Stimulated activated CD4-positive, alpha-beta T cell treated with anti-CD3 and anti-CD28 coated beads, TNF-alpha, amount 100 ng/mL, for 24 hours (primary cell): ENCODE measurements at places on chromosomes 7 and 10.

- no peak for DNase-seq
Measured at GRCh38 chr7:36021917-36022550, 131.0 kb upstream of the EEPD1 start.

GRCh38 chr10:46524472-46525176, 31.8 kb downstream of the GPRIN2 start:
- DNase-seq, result no peak

DNA sequence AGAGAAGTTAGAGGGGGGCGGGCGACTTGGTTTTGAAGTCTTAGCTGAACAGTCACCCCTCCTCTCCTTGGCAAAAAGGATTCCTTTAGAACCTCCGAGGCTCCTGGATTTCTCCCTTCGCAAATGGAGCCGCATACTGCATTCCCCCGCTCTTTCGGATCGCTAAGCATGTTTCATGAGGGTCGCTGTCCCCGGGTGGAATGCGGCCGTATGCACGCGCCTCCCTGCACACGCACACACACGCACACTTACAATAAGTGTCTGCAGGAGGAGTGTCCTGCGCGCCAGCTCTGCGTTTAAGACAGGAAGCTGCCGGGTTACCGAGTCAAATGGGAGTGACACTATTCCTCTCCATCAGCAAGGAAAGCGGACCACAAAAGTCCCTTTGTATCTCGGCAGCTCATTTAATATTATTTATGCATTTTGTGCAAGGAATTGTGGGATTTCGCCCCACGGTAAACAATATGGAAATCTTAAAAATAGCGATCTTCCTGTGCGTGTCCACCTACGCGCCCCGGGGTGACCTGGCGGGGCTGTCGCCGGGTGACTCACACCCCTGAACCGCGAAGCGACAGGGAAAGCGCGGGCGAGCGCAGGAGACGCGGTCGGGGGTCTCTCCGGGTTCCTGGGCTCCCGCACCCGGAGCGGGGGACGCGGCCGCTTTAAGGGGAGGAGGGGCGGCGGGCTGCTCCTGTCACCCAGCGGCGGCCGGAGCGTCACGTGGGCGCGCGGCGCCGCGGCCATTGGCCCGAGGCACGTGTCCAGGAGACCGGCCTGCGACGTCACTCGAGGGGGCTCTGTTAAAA, 988 bp upstream of the EN2 start:
- peak; percentile 39 for DNase-seq

- no peak for DNase-seq
Measured at GRCh38 chr7:29479301-29480200, 84.1 kb upstream of the PRR15 start.

DNA sequence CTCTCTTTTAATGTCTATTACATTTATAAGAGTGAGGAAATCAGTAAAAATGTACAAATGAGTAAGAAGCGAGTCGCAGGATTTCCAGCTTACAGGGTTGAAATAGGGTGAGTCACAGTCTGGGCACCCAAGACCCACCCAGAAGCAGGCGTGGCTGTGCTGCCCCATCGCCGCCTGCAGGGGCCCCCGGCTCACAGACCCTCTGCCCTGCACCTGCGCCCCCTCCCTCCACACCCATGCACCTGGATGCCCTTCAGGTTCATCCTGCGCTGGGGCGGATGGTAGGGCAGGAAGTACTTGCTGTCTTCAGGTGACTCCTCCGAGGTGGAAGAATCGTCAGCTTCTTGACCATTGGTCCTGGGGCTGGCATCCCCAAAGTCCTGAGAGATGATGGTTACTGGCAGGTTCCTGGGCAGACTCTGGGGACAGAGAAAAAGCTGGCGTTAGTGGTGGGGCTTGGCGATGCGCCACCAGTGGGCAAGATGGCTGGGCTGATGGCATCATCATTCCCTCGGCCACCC, 90.2 kb upstream of the GNA12 start:
- DNase-seq, result peak; percentile 27

DNA sequence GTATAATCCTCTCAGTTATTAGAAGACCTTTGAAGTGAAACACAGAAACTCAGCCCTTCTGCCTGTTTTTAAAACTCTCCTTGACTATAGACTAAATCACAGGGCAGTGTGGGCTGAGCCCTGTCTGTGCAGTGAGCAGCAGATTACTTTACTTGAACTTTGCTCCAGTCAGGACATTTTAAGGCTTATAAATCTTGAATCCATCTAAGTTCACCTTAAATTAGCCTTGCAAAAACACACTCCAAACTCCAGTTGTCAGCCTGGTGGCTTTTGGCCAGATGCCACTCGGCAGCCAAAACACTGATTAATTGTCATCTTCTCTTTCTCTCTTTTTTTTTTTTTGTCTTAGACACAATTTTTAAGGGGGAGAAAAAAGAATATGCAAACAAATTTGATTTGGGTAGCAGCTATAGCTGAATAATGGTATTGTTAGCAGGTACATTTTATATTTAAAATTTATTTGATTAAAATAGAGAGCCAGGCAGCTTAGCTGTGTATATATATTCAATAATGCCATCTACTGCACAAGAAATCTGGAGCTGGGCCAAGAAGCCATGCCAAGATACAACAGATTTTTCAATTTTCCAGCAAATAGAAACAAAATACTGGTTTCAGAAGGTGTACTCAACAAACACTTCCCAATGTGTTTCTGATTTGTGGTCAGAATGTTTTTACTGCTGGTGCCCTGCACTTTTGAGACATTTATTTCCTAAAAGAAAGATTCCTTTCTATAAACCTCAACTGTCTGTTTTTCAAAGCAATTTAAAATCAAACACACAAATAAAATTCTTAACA, 247.7 kb downstream of the TFEC start:
- no peak for DNase-seq

DNA sequence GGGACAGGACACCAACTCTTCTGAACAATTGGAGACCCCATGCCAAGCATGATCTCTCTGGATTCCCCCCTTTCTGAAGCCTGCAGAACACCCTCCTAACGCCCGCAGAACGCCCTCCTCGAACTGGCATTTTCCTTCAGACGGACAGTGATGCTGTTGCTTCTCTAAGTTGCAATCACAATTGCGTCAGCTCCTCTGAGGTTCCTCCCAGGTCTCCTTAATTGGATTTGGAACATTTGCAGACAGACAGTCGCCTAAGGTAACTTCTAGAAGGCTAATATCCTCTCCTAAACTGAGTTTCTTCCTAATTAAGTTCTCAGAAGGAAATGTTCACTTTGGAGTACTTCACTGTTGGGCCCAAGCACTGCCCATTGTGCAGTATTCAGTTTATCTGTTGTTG, 20.5 kb upstream of the SERPINE1 start:
- no peak for DNase-seq

DNA sequence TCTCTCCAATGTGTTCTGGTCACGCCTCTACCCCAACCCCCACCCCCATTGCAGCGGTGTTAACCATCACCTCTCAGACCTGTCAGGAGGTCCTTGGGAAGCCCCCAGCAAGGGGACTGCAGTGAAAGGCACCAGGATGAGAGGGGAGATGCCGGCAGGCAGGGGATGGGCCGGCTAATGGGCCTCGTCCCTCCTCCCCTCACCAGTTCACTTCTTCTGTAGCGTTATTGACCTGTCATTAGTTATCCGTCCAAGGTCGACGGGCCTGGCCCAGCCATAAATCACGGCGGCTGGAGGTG, 18.8 kb downstream of the POLL start:
- no peak for DNase-seq

DNA sequence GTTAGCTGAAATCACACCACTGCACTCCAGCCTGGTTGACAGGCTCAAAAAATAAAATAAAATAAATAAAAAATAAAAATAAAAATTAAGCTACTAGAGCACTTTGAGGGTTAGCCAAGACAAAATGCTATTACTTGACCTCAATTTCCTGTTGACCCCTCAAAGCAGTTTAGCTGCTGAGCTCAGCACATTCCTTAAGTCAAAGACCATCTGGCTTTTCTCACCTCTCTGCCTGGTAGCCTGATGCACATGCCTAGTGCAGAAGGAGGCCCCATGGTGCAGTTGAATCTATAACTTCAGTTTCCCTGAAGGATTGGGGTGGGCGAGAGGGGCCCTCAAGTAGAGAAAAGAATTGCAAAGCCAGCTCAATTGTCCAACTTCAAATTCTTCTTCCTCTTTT, 211.1 kb upstream of the GALNT17 start:
- DNase-seq, result no peak

- DNase-seq, result no peak
Measured at GRCh38 chr10:33674986-33675599, 340.6 kb upstream of the NRP1 start.

- DNase-seq, result no peak
Measured at GRCh38 chr7:2248984-2249694, 7.1 kb downstream of the NUDT1 start.

DNA sequence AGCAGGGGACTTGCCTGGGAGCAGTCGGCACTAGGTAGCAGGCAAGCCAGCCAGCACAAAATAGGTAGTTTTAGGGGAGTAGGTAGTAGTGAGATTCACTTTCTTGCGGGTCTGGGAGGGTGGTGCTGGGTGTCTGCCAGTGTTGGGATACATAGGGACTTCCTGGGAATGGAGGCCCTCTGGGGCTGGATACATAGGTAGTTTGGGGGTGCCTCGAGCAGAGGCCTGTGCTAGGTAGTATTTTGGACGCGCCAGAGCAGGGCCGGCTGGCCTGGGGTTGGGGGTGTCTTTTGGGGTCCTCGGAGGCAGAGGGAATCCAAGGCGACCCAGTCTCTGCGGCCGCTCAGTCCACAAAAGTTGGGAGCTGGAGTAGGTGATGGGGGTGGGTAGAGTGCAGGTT, 2.0 kb upstream of the HOXA3 start:
- DNase-seq, result no peak

- no peak for DNase-seq
Measured at GRCh38 chr7:106070201-106070551, 41.9 kb downstream of the SYPL1 start.

- no peak for DNase-seq
Measured at GRCh38 chr7:51226916-51227535, 89.6 kb downstream of the COBL start.

DNA sequence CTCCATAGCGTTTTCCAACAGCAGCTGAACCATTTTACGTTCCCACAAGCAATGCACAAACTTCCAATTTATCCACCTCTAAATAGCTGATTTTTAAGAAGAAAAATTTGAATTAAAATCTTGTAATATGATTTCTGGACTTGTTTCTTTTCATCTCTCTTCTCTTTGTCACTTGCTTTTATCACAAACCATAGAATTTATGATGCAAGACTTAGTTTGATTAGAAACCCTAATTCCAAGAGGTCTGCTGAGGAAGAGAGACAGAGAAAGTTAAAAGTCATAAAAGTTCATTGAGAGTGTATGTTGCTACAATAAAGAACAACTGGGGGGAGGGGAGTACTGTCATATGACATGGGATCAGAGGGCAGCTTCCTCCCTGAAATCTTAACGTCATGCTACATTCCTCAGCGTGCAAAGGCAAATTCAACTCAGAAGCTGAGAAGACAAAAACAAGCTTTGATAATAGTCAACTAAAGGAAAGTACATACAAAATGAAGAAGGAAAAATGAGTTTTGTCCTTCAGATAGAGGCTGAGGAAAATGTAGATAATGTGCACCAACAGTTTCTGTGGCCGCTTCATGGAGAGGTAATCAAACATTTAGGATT, 18.4 kb upstream of the CUBN start:
- DNase-seq, result no peak

DNA sequence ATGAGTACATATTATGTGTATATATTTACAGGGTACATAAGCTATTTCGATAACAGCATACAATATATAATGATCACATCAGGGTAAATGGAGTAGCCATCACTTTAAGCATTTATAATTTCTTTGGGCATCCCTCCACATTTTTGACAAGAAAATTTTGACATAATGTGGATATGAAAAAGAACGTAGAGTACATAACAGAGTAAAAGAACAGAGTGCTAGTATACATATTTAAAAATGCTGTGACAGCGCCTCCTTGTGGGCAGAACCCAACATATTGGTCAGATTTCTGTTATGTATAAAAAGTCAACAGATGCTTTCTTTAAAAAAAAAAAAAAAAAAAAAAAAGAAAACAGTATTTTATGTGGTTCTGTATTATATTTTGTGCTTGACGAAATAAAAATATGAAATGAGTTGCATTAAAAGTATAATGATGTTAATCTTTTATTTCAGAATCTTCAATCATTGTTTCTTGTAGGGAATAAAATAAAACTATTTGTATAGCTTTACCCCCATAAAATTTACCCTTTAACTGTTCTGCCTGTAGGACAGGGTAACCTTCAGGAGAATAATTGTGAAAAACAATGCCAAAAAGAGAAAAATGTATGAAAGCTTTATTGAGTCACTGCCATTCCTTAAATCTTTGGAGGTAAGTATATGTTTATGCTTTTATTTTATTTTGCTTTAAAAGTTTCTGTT, 18.3 kb upstream of the HBP1 start:
- peak; percentile 59 for DNase-seq

- no peak for DNase-seq
Measured at GRCh38 chr10:13670311-13670710, 83.5 kb downstream of the PRPF18 start.

DNA sequence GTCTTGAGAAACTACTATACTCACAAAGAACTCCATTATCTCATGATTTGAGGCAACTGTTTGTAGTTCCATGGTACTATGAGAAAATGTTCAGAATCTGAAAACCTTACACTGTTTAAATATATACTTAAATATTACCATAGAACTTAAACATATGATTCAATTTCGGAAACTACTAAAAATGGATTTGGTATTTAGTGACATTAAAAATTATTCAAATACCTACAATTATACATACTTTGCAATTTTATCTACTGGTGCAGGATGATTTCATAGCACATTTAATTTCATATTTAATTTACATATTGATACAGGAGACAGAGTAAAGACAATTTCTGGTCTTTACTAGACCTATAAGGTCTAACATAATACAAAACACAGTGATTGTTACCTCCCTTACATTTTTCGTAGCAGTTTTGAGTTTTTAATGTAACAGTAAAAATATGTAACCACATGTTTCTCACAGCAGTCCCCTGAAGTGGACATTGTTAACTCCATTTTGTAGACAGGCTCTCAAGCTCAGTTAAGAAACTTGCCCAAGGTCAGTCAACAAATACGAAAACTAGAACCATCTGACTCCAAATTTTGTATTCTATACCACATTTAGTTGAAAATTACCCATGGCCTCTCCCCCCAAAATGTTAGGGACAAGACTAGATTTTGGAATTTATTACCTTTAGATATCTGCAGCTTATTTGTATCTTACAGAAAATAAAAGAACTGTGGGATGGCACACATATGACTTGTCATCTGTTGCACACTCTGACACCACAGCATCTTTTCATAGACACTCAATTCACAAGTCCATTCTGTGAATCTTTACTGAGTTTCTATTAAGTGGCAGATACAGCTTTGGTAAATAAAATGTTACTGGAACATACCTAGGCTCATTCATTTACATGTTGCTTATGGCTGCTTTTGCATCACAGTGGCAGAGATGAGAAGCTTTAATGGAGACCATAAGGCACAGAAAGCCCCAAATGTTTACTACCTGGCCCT, 36.8 kb downstream of the MTPN start:
- DNase-seq, result no peak

GRCh38 chr10:3213758-3214515, 41.4 kb upstream of the PITRM1 start:
- no peak for DNase-seq

DNA sequence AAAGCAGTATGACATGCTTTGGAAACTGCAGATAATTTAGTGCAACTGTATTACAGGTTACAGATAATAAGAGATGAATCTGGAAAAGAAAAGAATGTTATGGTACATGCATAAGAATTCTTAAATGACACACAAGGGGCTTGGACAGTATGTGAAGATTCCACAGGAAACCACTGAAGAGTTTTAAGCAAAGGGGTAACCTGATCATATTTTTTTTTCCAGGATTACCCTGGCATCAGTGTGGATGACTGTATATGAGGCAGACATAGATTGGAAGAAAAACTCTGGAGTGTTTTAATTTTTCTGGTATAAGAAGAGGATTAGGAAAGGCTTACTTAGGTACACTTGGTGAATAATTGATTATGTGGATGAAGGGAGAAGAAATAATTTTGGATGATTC, 8.1 kb downstream of the TFPI2 start:
- no peak for DNase-seq
